ENCODE measurements at places on chromosomes 6 and 20. TPM values are rescaled to one million over a fixed set of nuclear protein-coding genes. Genes with fewer than 3 reads are reported as not detected.

GHRH gene
- not detected for total RNA-seq

MYB gene
- total RNA-seq: 0.52 TPM

KCNK16 gene
- total RNA-seq: not detected

HLA-DQB1 gene
- not detected for total RNA-seq

VGLL2 gene
- not detected for total RNA-seq

GSTA3 gene
- not detected for total RNA-seq

HLA-DOA gene
- total RNA-seq: not detected

CRISP2 gene
- total RNA-seq: not detected
